Stromal cell of bone marrow (primary cell): ENCODE measurements at places on chromosomes 1 and 21.
A peak's percentile ranks its signal among the peaks of the same experiment; 100 is the strongest.

DNA sequence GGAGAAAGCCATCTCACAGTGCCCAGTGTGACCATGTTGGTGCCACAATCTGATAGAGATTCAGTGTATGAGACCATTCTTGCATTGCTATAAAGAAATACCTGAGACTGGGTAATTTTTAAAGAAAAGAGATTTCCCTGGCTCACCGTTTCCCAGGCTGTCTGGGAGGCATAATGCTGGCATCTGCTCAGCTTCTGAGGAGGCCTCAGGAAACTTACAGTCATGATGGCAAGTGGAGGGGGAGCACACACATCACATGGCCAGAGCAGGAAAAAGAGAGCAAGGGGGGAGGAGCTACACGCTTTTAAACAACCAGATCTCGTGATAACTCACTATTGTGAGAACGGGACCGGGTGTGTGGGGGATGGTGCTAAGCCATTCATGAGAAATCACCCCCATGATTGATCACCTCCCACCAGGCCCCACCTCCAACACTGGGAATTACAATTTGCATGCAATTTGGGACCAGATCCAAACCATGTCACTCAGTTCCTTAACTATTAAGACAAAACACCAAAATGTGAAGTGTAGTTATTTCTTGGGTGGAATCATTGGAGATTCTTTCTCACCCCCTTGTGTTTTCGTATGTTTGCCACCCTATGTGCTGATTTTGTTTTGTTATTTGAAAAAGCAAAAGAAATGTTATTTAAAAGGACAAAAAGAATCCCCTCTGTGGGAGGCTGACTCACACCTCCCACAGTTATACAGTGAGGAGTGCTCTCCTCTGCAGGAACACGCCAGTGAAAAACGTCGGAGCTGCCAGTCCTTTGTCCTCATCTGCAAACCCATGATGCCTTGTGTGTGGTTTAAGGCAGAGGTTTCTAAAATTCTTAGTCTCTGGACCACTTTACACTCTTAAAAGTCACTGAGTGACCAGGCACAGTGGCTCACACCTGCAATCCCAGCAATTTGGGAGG is 46.9 kb upstream of the IFNLR1 start:
- no peak for DNase-seq

DNA sequence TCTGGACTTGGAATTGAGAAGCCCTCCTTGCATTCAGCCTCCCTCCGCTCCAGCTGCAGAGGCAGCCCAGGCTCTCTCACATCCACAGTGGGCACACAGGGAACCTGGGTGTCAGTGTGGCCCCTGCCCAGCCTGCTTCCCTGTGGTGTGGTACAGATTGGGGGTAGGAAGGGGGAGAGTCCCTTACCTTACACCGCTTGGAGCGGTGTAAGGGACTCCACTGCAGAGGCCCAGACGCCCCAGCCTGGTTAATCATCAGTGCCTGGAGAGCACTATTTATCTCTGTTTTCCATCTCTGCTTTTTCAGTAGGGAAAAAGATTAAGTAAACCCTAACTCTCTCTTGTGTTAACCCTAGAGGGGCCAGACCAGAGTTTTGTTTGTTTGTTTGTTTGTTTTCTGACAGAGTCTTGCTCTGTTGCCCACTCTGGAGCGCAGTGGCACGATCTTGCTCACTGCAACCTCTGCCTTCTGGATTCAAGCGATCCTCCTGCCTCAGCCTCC is 803 bp upstream of the RHBG start:
- DNase-seq: no peak

GRCh38 chr1:226994586-226995364 is 54.7 kb downstream of the COQ8A start:
- no peak for DNase-seq

- no peak for DNase-seq
These were observed 38.8 kb upstream of the HAO2 start for GRCh38 chr1:119329541-119330461.

DNA sequence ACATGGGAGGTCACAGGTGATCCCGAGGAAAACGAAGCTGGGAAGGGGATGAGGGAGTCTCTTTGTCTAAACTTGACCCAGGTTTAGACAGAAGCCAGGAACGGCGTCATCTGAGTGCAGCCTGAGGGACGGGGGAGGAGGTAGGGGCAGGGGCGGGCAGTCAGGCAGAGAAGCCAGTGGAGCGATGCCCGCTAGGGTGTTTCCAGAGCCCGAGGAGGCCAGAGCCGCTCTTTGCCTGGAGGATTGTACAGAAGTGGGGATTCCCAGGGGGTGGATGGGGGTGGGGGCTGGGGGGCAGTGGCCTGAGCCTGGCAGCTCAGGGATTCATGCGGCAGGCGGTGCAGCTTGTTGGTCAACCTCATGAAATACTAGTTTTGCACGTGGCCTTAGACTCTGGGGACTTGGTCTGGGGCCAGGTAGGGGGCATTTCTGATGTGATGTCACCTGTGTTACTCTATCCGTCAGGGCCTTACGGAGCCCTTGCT is 58.4 kb downstream of the VPS26C start:
- no peak for DNase-seq

- DNase-seq: peak; percentile 6
These were observed 95.9 kb downstream of the RASAL2 start for GRCh38 chr1:178189814-178190213.

DNA sequence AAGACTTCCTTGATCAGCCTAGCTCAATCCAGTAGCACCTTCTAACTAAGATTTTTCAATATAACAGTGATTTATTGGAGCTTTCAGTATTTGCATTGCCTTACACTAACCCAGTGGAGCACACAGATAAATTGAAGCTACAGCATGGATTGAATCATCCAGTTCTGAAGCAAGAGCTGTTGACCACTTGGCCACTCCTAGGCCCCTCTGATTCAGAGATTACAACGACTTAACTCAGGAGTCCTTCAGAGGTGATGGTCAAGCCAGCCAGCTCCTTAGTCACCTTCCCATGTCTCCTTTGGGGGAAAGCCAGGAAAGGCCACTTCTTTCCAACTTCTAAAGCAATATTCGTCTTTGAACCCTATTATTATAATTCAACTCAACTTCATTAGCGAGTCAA is 151.8 kb downstream of the TENT5C start:
- peak; percentile 49 for DNase-seq

DNA sequence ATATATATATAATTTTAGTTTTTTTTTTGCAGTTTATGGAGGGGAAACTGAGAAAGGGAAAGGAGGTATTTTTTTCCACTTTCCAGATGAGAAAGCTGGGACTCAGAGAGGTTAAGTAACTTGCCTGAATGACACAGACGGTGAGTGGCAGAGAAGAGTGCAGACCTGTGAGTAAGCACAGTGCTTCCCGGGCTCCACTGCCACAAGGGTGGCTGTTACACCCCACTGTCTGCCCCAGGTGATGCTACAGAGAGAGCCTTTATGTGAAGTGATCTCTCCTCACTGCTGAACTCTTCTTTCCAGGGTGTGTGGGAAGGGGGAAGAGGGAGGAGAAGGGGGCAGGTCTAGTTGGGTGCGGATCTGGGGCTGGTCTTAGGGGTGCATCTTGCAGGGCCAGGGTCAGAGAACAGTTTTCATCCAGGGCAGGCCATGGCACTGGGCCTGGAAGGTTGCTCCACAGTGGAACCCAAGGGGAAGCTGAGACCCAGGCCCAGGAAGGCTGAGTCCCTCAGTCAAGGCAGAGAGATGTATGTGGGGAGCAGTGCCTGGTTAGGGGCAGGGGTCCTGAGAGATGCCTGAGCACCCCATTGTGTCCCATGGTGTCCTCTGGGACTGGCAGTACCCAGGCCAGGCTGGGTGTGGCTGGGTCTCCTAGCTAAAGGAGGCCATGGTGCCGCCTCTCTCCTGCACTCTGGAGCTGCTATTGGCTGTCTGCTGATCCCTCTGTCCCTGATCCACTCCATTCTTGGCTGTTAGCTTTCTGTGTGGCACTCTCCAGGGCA is 357.5 kb downstream of the PTPRU start:
- DNase-seq: no peak

GRCh38 chr1:23473037-23473800 is 10.8 kb downstream of the ASAP3 start:
- no peak for DNase-seq

DNA sequence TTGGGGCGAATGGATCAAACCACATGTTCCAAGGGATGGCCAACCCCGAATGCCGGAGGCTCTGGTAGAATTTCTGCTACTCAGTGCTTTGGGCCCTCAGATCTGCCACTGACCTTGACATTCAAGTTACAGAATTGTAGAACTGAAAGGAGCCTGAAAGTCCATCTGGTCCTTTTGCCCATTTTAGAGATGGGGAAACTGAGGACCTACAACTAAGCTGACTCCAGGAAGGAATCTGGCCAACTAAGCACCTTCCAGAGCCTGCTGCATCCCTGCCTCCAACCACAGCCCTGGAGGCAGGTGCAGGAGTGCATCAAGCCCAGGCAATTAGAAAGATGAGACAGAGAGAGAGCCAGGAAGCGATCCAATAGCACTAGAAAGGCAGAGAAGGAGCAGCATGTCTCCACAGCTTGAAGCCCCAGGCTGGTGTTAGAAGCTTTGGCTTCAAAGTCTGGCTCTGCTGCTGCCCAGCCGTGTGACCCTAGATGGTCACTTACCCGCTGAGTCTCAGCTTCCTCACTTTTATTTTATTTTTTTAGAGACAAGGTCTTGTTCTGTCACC is 1.3 kb upstream of the CTRC start:
- no peak for DNase-seq

- no peak for DNase-seq
These were observed 3.6 kb downstream of the SCNN1D start for GRCh38 chr1:1283821-1284220.

DNA sequence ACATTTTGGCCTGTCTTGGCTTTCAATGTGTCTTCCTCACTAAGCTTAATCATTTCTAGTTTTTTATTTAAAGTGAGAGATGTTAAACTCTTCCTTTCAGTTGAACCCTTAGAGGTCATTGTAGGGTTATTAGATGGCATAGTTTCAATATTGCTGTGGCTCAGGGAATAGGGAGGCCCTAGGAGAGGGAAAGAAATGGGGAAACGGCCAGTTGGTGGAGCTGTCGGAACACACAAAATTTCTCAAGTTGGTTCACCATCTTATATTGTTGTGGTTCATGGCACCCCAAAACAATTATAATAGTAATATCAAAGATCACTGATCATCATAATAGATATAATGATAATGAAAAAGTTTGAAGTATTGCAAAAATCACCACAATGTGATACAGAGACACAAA is 31.4 kb upstream of the KAZN start:
- no peak for DNase-seq

DNA sequence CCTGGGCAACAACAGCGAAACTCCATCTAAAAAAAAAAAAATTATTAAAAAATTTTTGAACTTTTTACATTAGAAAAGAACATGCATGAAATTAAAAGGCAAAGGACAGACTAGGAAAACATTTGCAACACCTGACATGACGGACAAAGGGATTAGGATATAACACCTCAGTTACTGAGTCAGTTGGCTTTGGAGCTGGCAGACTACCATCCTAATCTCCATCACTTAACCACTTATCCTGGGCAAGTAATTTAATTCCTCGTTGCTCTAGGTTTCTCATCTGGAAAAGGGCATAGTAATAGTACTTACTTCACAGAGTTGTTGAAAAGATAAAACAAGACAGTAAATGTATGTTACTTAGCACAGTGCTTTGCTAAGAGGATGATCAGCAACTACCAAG is 11.9 kb downstream of the HECTD3 start:
- no peak for DNase-seq

DNA sequence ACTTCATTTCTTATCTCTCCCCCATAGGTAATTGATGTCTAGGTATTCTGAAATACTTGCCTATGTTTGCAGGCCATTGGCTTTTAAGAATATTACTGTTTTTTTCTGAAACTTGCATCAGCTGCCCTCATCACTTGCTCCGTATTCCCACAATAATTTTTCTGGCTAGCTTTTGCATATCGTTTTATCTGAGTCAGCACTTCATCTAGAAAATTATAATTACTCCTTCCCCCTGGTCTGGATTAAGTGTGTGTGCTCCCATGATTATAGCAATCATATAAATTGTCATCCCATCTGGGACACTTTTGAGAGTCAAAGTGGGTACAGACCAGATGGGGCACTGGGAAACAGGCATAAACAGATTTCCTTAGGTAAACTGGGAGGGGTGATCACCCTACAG is 583.2 kb upstream of the B3GALT2 start:
- DNase-seq: no peak

GRCh38 chr1:154427173-154428139 is 22.3 kb downstream of the IL6R start:
- no peak for DNase-seq

- no peak for DNase-seq
These were observed 268.9 kb upstream of the TMEM51 start for GRCh38 chr1:14884614-14885175.
